GM12878 (cell line): ENCODE measurements at places on chromosomes 12 and 14. TPM values are rescaled to one million over a fixed set of nuclear protein-coding genes. Genes with fewer than 3 reads are reported as not detected.

GRCh38 chr14:75198291-75198933 lies 22.0 kb upstream of the TMED10 start:
- no peaks in the 10 kb centered on the region for H3K4me1 ChIP-seq
- H3K4me3 ChIP-seq: no peak overlapping the region
- no peak for DNase-seq
- 0 out of 2 replicates have a peak, but pooled peaks cover 2% of the 10 kb centered on the region for H3K27me3 ChIP-seq
- H3K36me3 ChIP-seq: no peaks in the 10 kb centered on the region

DNA sequence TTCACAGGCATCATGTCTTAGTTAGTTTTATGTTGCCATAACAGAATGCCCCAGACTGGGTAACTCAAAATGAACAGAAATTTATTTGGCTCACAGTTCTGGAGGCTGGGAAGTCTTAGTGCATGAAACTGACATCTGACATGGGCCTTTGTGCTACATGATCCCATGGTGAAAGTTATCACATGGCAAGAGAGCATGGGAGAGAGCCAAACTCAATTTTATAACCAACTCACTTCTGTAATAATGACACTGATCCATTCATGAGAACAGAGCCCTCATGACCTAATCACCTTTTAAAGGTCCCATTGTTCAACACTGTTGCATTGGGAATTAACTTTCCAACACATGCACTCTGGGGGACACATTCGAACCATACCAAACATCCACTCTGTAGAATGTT lies 1015.1 kb downstream of the DIO2 start:
- H3K36me3 ChIP-seq: no peaks in the 10 kb centered on the region
- H3K4me3 ChIP-seq: no peak overlapping the region
- no peaks in the 10 kb centered on the region for H3K27me3 ChIP-seq
- no peak for DNase-seq
- H3K4me1 ChIP-seq: no peaks in the 10 kb centered on the region

The ART4 gene
- not detected in 2 replicates for total RNA-seq

DNA sequence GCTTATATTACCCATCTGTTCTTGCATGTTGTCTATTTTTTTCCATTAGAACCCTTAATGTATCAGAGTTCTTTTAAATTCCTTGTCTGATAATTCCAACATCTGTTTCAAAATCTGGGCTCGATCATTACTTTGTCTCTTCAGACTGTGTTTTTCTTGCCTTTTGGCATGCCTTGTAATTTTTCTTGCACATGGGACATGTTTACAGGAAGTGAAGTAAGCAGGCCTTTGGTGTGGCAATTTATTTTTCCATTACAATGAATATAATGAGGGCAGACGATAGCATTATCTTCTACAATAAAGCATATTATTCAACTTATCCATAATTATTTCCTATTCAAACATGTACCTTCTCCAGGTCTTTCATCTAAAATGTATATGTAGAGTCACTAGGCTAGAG lies 48.3 kb downstream of the STXBP6 start:
- H3K4me3 ChIP-seq: no peak overlapping the region
- no peak for DNase-seq
- no peak overlapping the region for H3K27ac ChIP-seq

DNA sequence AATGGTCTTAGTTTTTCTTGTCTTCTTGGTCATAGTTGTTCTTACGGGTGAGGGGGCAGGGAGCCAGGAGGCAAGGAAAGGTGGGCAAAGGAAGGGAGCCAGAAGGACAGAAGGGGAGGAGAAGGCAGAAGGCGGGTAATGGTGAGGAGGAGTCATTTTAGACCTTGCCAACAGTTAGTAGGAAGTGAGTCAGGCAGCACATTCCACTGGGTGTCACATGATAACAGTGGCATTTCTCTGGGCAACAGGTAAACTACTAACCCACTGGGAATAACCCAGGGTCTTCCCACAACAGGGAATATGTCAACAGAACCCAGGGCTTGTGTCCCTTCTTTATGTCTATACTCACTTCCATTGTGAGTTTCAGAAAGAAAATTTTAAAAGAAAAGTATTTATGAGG lies 127.6 kb downstream of the SLC8A3 start:
- no peaks in the 10 kb centered on the region; the same call in 1 of the 2 replicates for H3K27me3 ChIP-seq
- H3K4me3 ChIP-seq: no peak overlapping the region
- no peak overlapping the region for H3K27ac ChIP-seq
- no peaks in the 10 kb centered on the region for H3K4me1 ChIP-seq

DNA sequence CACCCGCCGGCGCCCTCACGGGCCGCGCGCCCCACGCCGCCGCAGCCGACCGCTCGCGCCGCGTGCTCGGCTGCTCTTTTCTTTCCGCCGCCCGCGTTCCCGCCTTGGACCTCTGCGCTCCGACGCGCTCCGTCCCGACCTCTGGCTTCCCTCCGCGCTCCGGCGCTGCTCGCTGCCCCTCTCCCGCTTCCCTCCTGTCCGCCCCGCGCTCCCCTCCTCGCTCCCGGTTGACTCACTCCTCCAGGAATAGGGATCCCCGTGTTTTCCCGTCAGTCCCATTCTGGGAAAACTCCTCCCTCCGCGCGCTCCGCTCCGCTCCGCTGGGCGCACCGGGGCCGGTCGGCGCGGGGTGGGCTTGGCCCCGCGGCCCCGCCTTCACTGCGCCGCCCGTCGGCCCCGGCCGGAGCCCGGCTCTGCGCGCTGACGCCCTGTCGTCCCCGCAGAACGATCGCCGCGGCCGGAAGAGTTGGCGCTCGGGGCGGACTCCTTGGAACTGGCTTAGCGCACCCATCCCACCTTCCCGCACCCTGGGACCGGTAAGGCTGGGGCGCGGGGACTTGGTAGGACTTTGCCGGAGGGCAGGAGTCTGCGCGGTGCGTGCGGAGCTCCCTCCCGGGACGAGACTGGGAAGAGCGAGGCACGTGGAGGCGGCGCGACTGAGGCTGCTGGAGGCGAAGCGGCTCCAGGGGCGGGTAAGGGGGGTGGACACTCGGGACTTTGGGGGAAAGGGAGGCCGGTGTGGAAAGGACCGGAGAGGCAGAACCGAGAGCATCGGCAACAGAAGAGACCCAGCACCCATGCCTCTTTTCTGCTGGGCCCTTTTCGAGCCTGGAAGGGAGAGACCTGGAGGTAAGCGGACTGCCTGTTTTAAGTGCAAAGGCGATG lies 550 bp downstream of the TEAD4 start:
- H3K36me3 ChIP-seq: no peaks in the 10 kb centered on the region
- peak overlapping the region; percentile 44; the same call in 1 of the 2 replicates for H3K4me3 ChIP-seq
- no peaks in the 10 kb centered on the region; the same call in 1 of the 2 replicates for H3K4me1 ChIP-seq
- DNase-seq: no peak

The ESRRB gene
- 0.18 TPM in 1 of 2 replicates, not detected in the other for total RNA-seq

GRCh38 chr14:34548472-34548981 lies 9.0 kb upstream of the EAPP start:
- no peak overlapping the region for H3K4me3 ChIP-seq
- no peaks in the 10 kb centered on the region for H3K4me1 ChIP-seq
- DNase-seq: no peak
- H3K27ac ChIP-seq: no peak overlapping the region

- H3K4me1 ChIP-seq: no peaks in the 10 kb centered on the region
- H3K27ac ChIP-seq: no peak overlapping the region
- DNase-seq: no peak
- H3K27me3 ChIP-seq: no peaks in the 10 kb centered on the region
Observed at GRCh38 chr14:23530375-23531055, 21.1 kb downstream of the ZFHX2 start.

GRCh38 chr14:99472937-99473336 lies 7.7 kb downstream of the SETD3 start:
- DNase-seq: no peak
- no peaks in the 10 kb centered on the region for H3K36me3 ChIP-seq
- H3K4me1 ChIP-seq: no peaks in the 10 kb centered on the region

DNA sequence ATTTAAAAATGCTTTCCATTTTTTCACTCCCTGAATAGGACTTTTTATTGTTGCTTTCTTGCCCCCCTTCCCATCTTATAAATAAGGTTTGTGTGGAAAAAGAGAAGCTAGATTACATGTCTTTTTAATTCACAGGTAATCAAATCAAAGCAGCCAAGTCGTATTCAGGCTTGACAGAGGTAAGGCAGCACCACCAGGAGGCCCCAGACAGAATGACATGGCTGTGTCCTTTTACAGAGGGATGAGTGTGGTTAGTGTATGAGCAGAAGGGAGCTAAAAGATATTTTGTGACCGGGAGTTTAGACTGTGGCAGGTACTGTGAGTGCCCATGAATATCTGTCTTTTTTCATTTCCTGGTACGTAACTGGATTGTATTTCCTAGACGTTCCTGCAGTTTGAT lies 596.1 kb downstream of the ETNK1 start:
- no peaks in the 10 kb centered on the region for H3K4me1 ChIP-seq
- no peak overlapping the region for H3K4me3 ChIP-seq
- H3K27ac ChIP-seq: no peak overlapping the region
- H3K27me3 ChIP-seq: no peaks in the 10 kb centered on the region

- H3K4me3 ChIP-seq: no peak overlapping the region
- no peaks in the 10 kb centered on the region for H3K4me1 ChIP-seq
- no peaks in the 10 kb centered on the region for H3K36me3 ChIP-seq
- no peak for DNase-seq
Observed at GRCh38 chr12:88909510-88909909, 329.2 kb upstream of the KITLG start.

DNA sequence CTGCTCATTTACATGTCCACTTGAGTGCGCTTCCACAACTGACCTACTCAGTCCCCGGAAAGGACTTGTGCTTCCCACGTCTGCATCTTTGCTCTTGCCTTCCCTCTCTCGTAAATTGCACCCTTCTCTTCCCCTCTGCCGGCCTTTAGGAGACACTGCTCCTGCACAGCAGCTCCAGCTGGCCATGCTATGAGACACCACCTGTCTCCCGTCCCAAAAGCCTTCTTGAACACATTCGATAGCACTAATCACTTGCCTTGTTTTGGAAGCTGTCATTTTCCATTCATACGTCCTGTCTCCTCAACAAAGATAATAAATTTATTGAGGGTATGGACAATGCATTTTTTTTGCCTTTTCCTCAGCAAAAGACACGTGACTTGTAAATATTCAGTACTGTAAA lies 15.7 kb upstream of the KCNA1 start:
- no peak overlapping the region for H3K4me3 ChIP-seq
- H3K27ac ChIP-seq: no peak overlapping the region
- no peaks in the 10 kb centered on the region for H3K36me3 ChIP-seq
